ENCODE measurements at places on chromosomes 4 and X.

GRCh38 chrX:46648660-46649059 lies 75.1 kb downstream of the CHST7 start:
- no peak for DNase-seq

DNA sequence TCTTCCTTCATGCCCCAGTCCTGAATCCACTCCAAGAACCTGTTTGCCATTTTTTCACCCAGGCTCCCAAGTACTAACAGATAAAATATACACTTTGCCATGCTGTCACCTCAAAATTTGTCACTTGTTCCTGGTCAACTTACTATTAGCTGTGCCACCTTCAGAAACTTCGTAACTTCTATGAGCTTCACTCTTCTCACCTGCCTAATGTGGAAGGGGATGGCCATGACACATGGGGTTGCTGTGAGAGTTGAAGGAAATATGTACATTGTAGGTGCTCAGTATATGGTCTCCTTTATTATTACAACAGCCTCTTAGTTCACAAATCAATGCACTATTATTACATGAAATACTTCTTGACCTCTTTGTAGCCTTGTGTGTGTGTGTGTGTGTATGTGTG lies 10.4 kb downstream of the TMSB4X start:
- DNase-seq, result no peak

DNA sequence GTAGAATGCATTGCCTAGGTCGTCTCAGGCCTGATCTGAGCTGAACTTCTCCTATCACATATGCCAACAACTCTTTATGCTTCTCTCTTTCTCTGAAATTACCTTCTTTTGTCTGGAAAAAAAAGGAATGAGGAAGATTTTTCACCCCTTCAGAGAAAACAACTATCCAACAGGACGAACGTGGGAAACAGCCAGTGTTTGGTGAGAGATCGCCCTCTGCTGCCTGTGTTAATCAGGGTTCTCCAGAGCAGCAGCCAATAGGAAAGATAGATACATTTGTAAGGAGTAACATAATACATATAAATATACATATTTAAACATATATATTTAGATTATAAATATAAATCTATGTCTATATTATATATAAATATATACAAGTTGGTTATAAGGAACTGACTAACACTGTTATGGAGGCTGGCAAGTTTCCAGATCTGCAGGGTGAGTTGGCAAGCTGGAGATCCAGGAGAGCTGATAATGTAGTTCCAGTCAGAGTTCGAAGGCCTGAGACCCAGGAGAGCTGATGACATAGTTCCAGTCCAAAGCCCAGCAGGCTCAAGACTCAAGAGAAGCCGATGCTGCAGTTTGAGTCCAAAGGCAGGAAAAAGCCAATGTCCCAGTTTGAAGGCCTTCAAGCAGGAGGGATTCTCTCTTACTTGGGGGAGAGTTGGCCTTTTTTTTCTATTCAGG lies 13.3 kb downstream of the CETN2 start:
- DNase-seq, result no peak

- DNase-seq, result no peak
Measured at GRCh38 chr4:2281575-2282343, 19.9 kb upstream of the MXD4 start.

- DNase-seq, result no peak
Measured at GRCh38 chrX:147173594-147173993, 359.1 kb upstream of the CXorf51A start.

- DNase-seq, result no peak
Measured at GRCh38 chr4:120062663-120063195, 3.9 kb downstream of the MAD2L1 start.

GRCh38 chr4:62457356-62457755 lies 1257.2 kb downstream of the ADGRL3 start:
- no peak for DNase-seq

GRCh38 chrX:87728459-87728858 lies 210.9 kb downstream of the KLHL4 start:
- DNase-seq, result no peak

GRCh38 chr4:55979562-55979961 lies 30.8 kb downstream of the CEP135 start:
- no peak for DNase-seq

- no peak for DNase-seq
Measured at GRCh38 chrX:100623001-100623400, 13.6 kb downstream of the TSPAN6 start.

DNA sequence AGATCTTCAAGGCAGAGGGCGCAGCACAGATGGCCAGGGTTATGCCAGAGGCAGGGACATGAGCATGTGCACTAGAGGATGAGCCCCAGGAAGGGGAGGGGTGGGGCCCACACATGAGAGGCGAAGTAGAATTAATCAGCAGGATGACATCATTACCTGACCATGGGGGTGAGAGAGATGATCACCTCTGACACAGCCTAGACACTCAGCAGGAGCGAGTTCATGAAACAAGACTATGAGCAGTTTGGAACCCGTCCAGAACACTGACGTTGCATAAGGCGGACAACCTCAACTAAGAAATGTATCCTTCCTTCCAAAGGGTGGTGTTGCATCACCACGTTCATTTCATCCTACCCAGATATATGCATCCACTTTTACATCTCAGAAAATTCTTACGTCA lies 446.7 kb upstream of the TENM3 start:
- no peak for DNase-seq

DNA sequence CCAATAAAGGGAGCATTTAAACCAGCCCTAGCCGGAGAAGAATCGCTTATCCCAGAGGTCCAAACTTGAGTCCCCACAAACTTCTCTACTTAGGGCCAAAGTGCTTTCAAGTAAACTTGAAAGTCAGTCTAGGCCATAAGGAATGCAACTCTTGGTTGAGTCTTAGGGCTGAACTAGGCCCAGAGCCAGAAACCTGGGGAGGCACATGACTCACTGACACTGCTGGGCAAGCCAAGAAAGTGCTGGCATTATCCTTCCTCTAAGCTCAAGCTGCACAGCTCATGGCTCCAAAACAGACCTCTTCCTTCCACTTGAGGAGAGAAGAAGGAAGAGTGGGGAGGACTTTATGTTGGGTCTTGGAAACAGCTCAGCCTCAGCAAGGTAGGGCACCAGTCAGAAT lies 1257.3 kb upstream of the DIAPH2 start:
- DNase-seq, result no peak

- DNase-seq, result peak; percentile 2
Measured at GRCh38 chr4:172202480-172203076, 389.4 kb downstream of the GALNTL6 start.

DNA sequence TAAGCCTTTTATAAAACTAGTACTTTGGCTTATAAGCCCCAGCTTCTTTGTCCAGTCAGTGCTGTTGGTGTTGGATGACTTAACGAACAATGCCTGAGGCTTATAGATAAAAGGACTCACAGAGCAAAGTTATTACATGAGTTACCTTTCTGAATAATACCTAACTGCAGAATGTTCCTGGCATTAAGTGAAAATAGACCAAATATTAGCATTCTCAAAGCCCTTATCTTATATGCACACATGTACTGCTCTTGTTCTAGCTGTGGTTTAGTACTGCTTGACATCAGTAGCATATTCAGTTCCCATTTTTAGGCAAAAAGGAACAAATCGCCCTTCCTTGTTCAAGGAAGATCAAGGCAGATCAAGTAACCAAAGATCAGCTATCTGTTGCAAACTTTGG lies 131.6 kb downstream of the ZNF330 start:
- no peak for DNase-seq

- DNase-seq, result no peak
Measured at GRCh38 chrX:1480082-1480785, 27.5 kb upstream of the ASMTL start.

DNA sequence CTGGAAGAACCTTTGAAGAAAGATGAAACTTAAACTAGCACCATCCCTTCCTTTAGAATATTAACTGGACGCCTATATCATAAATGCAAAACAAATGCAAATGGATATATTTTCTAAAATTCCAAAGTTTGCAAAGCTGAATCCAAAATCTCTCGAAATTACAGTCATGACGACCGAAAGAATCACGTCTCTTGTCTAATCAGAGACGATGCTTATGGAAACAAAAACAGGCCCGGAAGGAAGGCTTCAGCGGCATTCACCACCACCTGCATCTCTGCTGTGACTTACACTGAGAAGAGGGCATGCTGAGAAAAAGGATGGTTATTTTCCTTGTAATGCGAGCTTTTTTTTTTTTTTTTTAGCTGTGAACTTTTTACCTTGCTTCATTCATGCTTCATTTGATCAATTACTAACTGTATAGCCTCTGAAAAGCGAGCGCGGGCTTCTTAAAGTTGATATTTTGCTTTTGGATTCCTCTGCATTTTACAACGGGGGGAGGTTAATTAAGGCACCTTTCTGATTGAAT lies 209.3 kb downstream of the SOWAHB start:
- no peak for DNase-seq

DNA sequence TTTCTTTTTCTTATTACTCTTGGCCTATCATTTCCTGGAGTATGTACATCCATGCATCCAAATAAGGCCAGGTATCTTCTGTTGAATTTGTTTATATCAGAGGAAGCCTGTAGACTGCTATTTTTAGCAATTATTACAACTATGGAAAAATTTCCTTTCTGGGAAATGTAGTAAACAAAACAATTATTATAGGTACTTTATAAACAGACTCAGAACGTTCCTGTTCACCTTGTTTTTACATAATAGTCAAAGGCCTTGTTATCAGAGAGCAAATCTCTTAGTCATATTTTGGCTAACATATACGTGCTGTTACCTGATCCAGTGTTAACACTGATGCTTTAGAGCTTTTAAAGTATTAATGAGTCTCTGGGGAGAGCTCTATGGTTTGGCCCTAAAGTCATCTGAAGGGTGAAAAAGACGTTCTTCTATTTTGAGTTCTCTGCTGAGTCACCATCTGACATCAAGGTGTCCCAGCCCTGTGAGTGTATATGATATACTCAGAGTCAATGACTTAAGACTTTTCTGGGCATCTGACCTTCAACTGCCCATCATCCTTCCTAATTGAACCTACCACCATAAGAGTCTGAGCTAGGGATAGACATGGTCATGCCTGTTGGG lies 7.3 kb downstream of the SPARCL1 start:
- DNase-seq, result no peak

GRCh38 chrX:47264483-47265173 lies 31.8 kb downstream of the USP11 start:
- no peak for DNase-seq

GRCh38 chr4:186878203-186878776 lies 154.6 kb upstream of the FAT1 start:
- no peak for DNase-seq

- DNase-seq, result no peak
Measured at GRCh38 chrX:130543603-130544325, 142.0 kb downstream of the RBMX2 start.

DNA sequence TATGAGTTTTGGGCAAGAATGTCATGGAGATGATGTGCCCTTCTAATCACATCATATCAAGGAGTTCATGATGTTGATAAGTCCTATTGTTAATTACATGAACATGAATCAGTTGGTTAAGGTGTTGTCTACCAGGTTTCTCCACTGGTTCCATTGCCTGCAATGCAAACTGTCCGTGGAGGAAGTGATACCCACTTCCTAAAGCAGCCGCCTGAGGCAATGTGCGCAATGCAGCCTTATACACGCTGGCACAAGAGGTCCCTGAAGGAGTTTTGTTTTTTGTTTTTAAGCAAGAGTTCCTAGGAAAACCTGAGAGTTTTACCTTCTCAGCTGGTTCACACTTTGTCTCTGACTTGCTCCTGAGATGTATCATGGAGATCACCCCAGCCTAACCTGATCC lies 5.9 kb upstream of the GPKOW start:
- DNase-seq, result no peak
